ENCODE measurements at places on chromosomes 7 and 10.

- no peak for DNase-seq
These were observed 1.1 kb downstream of the HTR5A start for GRCh38 chr7:155071121-155071651.

GRCh38 chr10:24982319-24983112 is 30.1 kb upstream of the PRTFDC1 start:
- DNase-seq: no peak

DNA sequence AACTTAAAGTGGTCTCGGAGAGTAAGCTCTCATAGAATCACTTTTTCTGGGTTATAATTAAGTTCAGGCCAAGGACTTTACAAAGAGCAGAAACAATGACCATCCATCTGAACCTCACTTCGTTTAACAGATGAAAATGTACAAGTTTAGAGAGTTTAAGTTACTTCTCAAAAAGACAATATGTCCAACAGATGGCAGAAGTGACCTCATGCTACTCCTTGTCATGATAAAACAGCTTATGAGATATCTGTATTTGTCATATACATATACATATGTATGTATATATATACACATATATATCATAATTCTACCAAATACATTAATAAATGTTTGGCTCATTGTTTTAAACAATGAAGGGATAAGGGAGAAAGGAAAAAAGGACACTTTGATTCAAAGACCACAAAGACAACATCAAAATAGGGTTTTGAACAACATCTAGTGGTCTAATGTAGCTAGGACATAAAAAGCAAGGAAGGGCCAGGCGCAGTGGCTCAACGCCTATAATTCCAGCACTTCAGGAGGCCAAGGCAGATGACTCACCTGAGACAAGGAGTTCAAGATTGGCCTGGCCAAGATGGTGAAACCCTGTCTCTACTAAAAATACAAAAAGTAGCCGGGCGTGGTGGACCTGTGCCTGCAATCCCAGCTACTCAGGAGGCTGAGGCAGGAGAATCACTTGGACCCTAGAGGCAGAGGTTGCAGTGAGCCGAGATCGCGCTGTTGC is 17.8 kb downstream of the NAPEPLD start:
- no peak for DNase-seq

DNA sequence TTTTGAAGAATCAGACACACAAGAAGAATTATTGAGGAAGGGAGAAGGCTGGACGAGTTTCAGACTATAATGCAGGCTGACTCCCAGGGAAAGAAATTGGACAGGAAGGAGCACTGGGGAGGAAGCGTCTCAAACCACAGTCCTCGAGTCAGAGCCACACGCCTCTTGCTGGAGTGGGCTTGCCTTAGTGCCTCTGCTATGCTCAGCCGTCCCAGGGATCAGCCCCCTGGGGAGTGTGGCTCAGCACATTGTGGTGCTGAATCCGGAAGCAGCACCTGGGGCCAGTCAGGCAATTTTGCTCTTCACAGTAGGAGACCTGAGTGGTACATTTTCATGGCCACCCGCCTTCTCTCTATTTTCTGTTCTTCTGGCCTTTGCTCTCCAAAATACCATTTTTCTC is 67.4 kb upstream of the SLC35G1 start:
- DNase-seq: no peak

DNA sequence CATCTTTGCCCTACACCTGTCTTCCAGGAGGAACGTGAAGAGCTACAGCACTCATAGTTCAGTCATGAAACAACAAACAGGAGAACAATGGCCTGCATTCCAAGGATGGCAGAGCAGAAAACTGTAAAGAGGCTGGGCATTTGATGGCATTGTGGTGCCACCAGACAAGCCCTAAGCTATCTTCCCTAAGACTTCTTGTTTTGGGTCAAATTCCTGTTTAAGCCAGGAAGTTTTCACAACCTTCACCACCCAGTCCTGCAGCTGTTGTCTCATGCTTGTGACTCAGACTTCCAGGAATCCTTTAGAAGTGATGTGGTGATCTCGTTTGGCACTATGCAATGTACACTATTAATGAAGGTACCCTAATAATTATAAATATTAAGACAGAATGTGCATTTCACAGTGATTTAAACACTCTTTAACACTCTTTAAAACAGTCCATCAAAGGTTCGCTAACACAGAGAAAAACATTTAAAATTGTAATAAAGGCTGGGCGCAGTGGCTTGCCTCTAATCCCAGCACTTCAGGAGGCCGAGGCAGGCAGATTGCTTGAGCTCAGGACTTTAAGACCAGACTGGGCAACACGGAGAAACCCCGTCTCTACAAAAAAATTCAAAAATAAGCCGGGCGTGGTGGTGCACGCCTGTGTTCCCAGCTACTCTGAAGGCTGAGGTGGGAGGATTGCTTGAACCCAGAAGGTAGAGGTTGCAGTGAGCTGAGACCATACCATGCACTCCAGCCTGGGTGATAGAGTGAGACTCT is 2.7 kb upstream of the HERPUD2 start:
- DNase-seq: no peak

- no peak for DNase-seq
These were observed 72.1 kb downstream of the GNAI1 start for GRCh38 chr7:80206763-80207162.

- no peak for DNase-seq
These were observed 98.3 kb downstream of the MKI67 start for GRCh38 chr10:128027822-128028507.

DNA sequence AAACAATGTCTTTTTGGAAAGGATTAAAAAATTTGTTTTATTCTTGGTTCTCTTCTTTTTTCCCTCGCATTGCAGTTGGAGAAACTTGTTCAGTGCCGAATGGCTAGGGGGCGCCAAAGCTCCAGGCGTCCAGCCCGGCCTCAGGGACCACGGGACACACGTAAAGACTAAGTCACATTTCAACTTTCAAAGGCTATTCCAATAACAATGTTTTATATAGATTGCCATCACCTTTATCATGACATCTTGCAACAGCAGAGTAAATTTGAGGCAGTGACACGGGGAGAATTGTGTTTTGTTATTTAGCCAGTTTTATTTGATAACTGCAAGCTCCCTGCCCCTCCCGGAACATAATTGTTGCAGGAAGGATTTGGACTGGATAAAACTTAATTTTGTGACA is 2.2 kb upstream of the IGFBP3 start:
- DNase-seq: peak; percentile 48

DNA sequence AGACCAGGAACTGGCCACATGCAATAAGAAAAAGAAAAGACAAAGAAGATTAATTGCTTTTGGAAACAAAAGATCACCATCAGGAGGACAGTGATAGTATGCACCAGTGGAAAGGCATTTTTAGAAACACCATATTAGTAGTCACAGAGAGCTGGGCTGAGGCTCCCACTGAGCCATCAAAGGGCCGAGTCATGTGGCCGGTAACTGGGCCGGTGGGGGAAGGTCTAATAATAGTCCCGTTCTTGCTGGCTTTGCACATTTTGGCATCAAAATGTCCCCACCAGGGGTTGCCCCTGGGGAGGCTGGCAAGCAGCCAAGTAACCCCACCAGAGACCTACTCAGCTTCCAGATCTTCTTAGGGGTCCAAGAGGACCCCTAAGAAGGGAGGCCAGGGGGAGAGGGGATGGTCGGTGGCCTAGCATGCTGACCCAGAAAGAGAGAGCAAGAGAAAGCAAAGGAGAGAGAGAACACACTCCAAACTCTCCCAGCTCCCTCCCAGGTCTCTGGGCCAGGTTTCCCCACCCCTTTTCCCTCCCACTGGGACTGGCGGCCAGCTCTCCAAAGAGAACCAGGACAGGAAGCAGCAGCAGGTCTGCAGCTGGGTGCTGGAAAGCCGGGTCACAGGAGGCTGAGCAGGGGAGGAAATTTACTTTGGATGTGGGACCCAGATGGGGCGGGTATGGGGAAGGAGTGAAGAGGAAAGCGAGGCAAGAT is 70.2 kb upstream of the FGFR2 start:
- DNase-seq: no peak

DNA sequence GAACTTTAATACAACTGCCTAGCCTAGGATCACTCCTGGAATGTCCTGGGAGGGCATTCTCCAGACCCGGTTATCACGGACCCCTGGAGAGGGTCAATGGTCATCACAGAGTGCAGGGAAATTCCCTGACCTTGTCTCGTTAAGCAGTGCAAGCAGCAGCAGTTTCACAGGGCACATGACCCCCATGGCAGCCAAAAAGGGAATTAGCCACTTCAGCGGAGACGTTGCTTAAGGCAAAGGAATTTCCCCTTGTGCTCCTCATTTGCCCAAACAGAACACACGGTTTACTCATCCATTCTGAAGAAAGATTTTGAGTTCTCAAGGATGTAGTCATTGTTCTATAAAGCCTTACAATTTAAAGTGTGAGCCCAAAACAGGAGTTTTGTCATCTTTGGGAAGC is 260.3 kb downstream of the SNX13 start:
- DNase-seq: no peak

DNA sequence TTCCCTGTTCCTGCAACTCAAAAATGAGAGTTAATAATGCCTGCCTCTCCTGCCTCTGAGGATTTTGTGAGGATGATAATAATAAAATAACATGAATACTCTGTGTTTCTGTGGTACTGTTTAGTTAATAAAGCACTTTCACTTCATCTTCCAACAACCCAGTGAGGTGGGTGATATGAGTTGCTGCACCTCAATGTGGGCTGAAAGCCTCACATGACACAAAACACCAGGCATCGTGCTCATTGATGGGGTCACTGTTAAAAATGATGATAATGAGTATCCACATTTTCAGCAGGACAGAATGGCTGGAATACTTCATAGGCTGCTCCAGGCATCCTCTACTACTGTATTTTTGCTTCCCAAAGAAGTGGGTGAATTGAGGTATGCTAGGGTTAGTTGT is 222.8 kb upstream of the NRP1 start:
- DNase-seq: no peak

DNA sequence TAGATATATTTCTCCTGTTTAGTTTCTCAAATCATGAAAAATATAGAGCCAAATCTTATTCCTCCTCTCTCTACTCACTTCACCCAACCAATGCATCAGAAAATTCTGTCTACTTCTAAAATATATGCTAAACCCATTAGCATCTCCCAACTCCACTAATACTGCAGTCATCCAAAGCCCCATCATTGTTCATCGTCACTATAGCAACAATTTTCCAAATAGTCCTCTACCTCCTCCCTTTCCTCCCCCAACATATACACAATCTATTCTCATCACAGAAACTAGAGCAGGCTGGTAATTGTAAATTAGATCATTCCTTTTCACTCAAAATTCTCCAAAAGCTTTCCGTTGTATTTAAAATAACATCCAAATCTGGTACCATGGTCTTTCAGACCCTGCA is 38.4 kb upstream of the C10orf120 start:
- DNase-seq: no peak
